ENCODE measurements at places on chromosomes 13 and 19.

DNA sequence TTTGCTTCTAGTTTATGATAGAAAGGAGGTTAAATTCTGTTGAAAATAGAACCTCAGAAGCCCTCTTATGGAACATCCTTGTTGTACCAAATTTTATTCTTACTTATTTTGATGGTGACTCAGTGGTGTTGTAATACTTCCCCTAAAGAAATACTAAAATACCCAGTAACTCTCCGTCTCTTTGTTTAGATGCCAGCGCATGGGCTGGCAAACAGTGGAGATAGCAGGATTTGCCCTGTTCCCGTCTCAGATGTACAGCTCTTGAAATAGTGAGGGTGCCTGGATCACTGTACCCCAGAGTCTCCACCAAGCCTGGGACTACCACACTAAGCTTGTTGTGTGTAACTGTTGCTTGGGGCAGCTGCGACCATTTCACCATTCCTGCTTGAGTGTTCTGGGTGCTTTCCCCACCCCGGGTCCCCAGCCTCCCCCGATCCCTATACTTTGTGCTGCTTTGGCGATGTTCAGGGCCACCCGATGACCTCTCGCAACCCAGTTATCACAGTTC, 67.0 kb upstream of the TEX29 start:
- no peak for DNase-seq

GRCh38 chr19:41997121-41997850, 3.3 kb upstream of the ATP1A3 start:
- DNase-seq: peak; percentile 70

DNA sequence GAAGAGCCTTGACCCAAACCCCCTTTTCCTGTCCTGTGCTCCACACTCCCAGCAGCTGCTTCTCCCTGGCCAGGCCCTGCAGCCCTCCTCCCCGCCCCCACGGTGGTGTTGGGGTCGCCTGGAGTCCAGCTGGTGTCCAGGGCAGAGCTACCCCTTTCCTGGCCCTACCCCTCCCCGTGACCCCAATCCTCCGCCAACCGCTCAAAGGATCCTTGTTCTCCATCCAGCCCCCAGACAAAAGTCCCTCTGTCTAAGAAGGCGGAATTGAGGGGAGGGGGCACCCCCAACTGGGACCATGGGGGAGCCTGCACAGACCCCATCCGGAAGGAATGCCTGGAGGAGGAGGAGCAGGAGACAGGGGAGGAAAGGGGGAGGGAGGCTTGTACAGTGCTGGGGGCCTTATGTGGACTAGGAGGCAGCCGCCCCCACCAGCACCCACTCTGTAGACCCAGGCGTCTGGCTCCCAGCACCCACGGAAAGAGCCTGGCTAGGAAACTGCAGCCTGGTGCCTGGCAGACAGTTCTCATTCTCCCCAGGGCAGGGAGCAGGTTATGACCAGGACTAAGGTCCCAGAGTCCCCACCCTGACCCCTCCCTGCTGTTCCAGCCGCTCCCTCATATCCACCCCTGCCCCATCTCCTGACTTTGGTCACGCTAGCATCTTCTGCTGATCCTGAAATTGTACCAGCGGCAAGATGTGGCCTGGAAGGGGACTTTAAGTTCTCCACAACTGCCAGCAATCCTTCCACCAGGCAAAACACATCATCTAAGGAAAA, at the start of gene FXYD3:
TSS of gene FXYD3 (plus strand) at position 647 of the 775 bp plus-strand sequence. CDS start 3,554 bp downstream, outside the sequence.
- DNase-seq: peak; percentile 79

DNA sequence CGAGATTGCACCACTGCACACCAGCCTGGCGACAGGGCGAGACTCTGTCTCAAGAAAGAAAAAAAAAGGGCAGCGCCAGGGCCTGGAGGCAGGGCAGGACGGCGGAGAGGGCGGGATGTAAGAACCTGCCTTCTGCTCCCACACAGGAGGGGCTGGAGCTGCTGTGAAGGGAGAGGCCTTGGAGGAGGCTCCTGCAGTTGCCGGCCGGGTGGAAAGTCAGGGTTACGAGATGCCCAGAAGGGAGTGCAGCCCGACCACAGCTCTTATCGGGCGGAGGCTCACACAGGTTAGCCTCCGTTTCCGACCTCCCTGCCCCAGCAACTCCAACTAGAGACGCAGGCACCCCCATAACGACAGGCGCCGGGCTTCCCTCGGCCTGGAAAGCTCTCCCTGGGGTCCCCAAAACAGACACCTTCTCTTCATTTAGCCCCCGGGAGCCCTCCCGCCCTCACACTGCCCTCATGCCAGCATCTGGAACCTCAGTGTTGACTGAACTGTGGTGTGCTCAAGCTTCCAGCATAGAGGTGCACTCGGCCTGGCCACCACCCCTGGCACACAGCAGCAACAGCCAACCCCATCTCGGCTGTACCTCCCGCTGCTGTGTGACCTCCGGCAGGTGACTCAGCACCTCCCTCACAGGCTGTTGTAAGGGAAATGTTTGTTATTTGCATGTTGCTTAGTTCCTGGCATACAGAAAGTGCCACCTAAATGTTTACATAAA, 1.4 kb downstream of the PLPP2 start:
- no peak for DNase-seq

GRCh38 chr19:20237773-20238623, 71.0 kb downstream of the ZNF486 start:
- peak; percentile 39 for DNase-seq

DNA sequence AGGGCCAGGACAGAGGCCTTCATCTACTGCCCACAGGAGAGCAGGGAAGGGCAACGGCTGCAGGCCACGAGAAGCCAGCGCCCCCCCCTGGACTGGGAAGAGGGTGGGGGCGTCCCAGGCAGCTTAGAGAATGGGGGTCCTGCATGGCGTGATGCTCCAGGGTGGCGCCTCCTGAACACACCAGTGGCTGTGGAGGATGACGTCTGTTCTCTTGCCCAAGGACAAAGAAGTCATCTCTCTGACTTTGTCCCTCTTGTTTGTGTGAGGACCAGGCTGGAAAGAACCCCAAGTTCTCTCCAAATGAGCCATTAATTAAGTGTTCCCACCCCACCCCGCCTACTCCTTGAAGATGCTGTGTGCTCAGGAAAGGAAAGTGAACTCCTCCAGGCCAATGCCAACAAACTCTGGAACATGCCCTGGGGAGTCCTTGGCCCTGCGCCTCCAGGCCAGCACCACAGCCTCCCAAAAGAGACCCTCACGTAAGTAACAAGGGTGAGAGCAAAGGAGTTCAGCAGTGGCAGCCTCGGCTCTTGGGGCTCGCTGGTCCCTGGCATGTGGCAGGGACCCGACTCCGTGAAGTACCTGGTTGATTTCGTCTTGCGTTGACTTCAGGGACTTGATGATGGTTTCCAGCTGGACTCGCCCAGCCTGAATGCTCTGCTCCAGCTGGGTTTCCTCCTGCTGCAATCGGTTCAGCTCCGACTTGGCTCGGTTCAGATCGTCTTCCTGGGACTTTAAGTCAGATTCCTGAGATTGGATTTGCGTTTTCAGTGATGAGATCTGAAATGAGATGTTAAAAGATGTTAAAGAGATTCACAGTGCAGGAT, 68.4 kb downstream of the EPS15L1 start:
- no peak for DNase-seq

- peak; percentile 72 for DNase-seq
Measured at GRCh38 chr19:5947435-5947834, 30.5 kb downstream of the RANBP3 start.

GRCh38 chr13:94382517-94382916, 97.0 kb downstream of the DCT start:
- no peak for DNase-seq

DNA sequence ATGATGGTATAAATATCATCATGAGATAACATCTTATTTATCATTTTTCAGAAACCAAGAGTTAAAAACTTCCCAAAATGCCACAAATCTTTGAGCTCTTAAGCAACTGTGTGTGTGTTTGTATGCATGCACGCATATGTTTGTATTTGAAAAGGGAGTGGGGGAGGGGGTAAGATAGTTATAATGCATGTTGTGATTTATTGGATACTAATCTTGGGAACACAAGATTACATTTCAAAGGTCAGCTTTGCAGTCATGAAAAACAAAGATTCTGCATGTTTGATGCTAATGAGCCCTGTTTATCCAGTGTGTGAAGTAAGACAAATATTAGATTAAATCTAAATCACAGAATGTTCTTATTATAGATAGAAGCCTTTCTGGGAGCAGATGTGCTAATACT, 355.9 kb downstream of the DCT start:
- no peak for DNase-seq

GRCh38 chr13:31920727-31921100, 110.9 kb upstream of the FRY start:
- DNase-seq: no peak

DNA sequence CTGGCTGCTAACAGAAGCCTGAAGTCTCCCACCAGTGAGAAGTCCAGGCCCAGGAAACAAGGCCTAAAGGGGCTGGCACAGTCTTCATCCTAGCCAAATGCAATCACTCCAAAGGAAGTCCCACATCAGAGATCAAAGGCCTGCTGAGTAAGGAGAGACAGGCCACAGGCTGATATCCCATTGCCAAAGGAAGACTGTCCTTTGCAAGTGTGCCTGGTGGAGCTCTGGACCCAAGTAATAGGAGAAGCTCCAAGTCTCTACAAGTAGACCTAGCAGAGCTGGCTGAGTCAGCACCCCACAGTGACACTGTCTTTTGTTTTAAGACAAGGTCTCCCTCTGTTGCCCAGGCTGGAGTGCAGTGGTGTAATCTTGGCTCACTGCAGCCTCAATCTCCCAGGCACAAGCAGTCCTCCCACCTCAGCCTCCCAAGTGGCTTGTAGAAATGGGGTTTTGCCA, 4.5 kb downstream of the DBP start:
- no peak for DNase-seq

DNA sequence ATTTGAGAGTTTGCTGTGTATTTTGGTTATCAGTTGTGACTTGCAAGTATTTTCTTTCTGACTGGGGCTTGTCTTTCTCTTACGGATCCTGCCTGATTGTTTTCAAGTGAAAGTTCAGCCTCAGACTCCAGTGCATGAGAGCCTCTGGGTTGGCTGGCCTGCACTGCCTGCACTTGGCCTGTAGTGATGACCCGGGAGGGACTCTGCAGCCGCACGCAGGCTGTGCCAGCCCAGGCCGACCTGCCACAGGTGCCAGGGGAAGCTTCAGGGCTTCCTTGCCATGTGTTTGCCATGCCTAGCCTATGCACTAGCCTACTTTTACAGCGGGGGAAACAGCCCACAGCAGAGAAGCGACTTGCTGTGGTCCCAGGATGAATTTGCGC, 77.0 kb downstream of the KDM4B start:
- DNase-seq: no peak

DNA sequence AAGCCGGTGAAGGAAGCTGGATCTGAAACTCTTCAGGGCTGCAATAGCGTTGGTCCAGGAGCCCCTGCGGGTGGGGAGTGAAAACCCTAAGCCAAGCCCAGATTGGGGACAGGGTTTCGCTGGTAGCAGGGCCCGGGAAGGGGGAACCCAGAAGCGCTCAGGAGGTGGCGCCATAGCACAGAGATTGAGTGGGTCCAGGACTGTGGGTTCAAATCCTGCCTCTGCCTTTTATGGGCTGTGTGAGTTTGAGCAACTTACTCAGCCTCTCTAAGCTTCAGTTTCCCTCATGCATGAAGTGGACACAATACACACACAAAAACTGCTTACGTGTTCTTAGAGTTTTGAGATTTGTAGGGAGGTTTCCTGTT, 8.3 kb upstream of the SYCN start:
- no peak for DNase-seq

DNA sequence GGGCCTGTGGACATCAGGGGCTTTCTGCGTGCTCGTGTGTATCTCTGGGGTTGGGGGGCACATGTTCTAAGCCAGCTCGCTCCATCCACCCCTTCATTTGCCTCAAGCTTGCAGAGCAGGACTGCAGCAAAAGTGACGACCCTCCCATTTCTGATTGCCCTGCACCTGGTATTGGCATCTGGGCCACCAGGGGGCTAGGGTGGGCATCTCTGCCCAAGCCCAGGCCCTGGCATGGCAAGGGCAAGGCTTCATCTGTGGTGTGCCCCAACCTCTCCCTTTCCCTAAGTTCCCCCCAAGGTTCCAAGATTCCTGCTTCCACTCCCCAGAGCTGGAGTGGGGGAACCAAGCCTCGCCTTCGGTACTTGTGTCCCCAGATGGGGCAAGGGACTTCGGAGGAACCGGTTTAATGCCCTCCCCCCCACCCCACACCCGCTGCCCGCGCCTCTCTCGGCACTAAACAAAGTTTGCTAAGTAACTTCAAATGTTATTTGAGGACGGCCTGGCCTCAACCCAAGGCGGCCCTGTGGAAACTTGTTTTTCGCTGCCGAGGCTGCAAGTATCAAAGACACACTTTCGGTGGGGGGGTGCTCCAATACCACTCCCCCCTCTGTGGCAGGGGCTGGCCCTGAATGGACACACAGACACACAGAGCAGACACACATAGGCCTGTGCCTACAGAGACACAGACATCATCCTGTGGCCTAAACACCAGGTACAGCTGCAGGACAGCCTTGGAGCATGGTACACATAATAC, 12.2 kb downstream of the NFIX start:
- no peak for DNase-seq

DNA sequence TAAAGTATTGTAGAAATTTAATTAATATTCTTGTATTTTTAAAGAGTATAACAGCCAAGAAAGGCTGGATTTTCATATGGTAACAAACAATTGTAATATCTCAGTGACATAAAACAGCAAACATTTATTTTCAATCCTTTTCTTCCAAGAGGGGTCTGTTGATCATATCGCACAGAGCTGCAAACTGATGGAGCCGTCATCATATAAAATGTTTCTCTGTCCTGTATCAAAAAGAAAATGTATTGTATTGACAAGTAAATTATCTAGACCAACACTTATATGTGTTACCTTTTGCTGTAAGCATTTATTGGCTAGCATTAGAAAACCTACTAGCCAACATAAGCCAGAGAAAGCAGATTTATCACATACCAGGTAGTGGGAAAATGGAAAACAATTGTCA, 2861.4 kb upstream of the PCDH20 start:
- DNase-seq: no peak

DNA sequence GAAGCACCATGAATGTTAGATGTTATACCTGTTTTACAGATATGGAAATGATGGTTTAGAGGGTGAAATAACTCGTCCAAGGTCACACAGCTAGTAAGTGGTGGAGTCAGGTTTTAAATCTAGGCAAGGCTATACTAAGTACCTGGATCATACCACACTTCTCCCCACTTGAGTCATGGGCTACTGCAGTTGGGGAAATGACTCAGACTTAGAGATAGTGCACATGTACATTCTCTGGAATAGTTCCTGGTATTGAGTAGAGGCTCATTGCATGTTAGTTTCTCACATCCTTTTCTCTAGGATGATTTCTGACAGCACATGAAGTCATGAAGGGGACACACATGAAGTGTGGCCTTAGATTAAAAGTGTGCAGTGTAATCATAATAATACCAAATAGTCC, 76.2 kb upstream of the TNFSF11 start:
- DNase-seq: no peak

GRCh38 chr13:35810321-35810720, 320.9 kb downstream of the DCLK1 start:
- DNase-seq: no peak

GRCh38 chr19:44113784-44114390, 688 bp downstream of the ZNF225 start:
- DNase-seq: no peak

DNA sequence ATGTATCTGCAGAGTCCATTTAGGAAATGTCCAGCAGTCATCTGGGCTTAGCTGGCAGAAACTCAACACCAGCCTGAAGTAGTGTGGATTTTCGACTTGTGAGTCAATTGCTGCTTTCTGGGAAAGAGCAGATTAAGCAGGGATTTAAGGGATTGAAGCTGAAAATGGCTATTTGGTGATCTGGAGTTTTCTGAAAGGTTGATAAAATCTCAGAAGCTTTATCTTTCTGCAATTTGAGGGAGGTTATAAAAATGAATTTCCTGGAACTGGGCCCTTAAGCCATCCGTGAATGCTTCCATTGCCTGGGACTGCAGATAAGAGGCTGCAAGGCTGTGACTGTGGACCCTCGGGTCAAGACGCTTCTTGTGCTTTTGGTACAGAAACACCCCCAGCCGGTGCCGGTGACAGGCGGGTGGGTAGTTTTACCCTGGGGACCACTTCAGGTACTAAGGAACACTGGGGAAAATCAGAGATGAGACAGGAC, 61.5 kb downstream of the COL4A1 start:
- no peak for DNase-seq
